ENCODE measurements at places on chromosomes 7 and 10.
A peak's percentile ranks its signal among the peaks of the same experiment; 100 is the strongest.

DNA sequence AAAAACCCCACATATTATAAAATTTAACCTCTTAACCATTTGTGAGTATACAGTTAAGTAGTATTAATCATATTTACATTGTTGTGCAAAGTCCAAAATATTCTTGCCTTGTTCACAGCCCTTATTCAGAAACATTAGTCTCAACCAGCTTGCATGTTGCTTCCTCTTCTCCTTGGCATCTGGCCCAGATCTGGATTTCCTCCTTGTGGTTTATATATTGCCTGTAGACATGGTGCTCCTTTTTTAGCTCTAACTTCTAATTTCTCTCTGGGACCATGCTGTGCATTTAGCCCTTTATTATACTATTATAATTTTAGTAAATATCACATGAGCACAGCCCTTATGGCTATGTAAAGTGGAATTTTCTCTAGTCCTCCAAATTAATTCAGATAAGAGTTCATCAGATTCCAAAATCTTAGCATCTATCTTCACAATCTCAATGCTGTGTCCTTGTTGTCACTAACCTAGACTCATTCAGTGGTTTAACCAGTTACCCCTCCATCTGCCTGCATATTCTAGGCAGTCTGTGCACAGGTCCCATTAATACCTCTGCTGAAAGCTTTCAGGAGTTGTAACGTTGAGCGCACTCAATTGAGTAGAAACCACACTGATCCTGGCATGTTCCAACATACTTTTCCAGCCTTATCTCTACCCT, 7.9 kb downstream of the CPED1 start:
- no peak for ATAC-seq

DNA sequence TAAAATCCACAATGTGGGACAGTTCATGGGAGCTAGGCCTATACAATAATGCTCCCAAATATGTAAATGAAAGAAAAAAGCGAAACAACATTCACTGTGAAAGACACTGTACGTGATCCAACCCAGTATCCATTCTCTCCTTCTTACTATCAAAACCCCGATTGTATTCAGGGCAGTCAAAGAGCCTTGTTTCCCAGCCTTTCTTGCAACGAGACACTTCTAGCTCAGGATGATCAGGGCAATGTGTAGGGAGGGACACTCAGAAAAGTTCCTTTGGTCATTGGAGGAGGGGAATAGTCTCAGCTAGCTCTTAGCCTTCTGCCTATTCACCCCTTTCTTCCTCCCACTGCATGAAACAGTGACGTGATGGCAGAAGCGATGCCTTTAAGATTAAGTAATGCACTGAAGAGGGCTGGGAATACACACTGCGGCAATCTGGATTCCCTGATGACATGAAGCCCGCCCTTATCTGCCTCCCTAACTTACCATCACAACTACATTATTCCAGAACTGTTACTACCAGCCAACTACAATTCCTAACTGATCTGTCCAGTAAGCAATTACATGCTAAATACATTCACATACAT, 27.3 kb downstream of the UBE2H start:
- no peak for ATAC-seq

DNA sequence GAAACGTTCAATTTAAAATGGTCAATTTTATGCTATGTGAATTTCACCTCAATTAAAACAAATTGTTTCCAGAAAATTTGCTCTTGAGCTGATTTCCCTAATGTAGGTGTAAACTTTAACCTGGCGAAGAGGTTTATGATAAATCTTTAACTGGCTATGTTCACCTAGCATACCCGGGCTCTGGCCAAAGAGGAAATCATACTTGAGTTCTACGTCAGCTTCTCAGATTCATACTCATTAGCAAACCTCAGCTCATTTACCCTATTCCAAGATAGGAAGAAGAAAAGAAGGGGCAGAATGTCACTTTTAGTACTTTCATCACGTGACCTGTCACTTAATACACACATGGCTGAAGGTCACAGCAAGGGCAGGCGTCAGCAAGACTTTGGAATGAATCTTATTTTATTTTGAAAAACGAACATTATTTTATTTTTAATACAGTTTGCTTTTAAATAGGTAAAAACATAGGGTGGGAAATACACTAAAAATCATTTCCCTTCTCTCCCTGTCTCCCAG, 97.0 kb downstream of the ABLIM1 start:
- no peak for ATAC-seq

DNA sequence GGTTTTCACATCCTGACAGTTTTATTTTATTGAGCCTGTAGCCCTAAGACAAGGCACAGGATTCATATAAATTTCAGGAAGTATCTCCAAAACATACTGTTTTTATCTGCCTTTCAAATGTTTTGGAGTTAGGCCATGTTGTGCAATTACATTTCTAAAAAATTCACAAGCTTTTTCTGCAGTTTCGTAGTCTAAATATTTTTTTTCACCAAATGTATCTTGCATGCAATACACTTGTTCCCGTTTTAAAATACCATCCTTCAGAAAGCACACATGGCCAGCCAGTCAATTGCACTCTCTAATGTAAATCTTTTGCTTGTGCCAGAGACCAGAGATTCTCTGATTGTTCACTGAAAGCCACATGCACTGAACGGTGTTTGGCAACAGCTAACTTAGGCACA, 161.5 kb upstream of the PRKCQ start:
- no peak for ATAC-seq

DNA sequence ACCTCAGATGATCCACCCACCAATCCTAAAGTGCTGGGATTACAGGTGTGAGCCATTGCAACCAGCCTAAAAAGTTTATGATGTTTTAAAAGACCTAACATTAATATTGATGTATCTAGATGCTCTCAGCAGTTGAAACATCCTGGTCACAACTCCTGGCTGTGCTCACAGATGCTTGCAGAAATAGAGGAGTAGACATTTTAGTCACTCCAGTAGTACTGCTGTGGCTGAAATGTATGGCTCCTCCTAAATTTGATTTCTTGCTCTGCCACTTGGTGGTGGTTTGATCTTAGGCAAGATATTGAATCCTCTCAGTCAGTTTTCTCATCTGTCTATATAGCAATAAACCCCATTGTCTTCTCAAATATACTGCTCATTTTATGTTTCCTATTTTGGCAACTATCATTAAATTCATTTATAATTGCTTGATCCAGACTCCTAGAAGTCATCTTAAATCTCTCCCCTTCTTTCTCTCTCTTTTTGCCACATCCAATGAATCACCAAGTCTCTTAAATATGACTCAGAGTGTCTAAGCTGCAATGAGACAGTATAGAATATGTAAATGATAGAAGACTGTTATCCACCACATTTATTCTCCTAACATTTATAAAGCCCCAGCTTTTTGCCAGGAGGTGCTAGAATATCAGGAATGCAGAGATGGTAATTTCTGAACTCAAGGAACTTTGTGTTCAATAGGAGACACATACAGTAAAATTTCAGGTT, 78.1 kb upstream of the NRBF2 start:
- peak; percentile 48 for ATAC-seq

- no peak for ATAC-seq
These were observed 59.1 kb downstream of the ELFN1 start for GRCh38 chr7:1729183-1729582.

GRCh38 chr7:121604627-121605316, 208.7 kb upstream of the FAM3C start:
- no peak for ATAC-seq

GRCh38 chr10:97759158-97759887, 12.5 kb downstream of the SFRP5 start:
- ATAC-seq = peak; percentile 69

DNA sequence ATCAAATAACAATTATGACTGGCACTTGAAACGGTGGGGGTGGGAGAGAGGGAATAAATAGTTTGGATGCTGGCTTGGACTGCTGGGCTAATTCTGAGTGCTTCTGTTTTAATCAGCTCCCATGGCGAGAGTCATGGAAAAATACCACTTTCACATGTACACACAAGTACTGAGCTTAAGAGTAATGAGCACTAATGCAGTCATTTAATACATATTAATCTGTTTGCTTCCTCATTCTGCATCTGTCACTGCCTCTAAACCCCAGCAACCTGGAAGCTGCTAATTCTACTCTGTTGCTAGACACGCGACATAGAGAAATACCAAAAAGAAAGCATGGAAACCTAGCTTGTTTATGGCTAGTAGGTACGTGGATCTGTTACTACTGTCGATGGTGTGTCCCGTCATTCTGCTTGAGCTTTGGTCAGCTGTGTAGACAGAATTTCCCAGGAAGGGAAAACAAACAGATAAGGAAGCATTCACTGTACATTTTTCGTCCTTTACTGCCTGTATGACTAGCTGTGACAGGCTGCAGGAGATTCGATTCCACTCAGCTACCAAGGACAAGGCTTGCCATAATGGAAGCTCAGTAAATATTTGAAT, 238.8 kb downstream of the BAMBI start:
- no peak for ATAC-seq

- ATAC-seq = peak; percentile 73
These were observed 54.9 kb upstream of the ZNF800 start for GRCh38 chr7:127447326-127447945.

GRCh38 chr7:27846388-27846787, 106.4 kb downstream of the TAX1BP1 start:
- no peak for ATAC-seq

DNA sequence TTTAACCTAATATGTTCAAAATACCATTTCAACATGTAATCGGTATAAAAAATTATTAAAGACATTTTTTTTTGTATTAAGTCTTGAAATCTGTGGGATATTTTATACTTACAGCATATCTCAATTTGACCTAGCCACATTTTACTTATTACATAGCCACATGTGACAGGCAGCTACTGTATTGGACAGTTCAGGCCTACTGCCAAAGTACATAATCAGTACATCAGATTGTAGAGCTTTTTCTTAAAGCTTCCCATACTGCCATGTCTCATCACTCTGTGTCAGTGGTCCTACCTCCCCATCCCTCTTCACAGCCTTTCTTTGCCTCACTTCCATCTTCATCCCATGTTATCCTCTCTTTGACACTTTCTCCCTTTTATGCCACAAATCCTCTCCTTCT, 43.0 kb downstream of the LOXL4 start:
- ATAC-seq = no peak

- no peak for ATAC-seq
These were observed 99.6 kb downstream of the CHST15 start for GRCh38 chr10:123993534-123994416.

- ATAC-seq = peak; percentile 36
These were observed 507 bp downstream of the PDZD8 start for GRCh38 chr10:117374506-117375359.

- no peak for ATAC-seq
These were observed 27.5 kb downstream of the DLG5 start for GRCh38 chr10:77899080-77899477.

- no peak for ATAC-seq
These were observed 174.5 kb upstream of the PPP2R2D start for GRCh38 chr10:131726076-131726880.

DNA sequence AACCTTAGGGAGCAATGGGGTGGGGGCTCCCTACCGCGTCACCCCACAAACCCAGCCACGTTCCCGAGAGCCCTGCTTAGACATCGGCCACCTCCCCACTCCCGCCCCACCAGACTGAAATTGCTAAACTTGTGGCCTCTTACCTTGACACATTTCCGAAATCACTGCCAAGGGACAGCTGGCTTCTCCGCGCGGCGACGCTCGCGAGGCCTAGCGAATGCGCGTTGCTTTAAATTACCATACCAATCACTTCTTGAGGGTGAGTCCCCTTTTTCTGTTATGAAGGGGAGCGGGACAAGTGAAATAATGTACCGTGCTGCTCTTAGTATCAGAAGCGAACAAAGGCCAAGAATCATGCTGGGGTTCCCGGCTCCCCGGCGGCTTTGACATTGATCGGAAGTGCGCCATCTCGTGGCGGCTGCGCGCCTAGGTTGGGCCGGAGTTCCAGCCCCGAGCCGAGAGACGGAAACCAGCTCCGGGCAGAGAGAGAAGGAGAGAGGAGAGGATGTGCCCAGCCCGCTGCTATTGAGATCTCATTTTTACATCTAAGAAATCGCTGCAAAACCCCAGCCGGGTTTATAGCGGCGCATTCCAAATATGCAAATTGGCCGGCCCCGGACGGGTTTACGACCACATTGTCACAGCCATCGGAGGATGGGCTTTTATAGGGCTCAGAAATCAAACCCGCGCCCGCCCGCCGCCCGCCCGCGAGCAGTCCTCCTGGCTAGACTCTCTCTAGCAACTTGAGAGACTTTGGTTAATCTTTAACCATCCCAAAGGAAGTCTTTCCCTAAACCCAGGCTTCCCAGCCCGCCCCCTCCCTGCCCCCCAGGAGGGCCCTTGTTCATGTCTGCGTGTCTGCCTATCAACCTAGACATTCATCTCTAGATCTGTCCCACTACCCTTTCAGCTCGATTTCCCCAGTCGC, 5.3 kb downstream of the HOXA11 start:
- peak; percentile 60 for ATAC-seq
